ENCODE measurements at places on chromosomes 5 and 9.

DNA sequence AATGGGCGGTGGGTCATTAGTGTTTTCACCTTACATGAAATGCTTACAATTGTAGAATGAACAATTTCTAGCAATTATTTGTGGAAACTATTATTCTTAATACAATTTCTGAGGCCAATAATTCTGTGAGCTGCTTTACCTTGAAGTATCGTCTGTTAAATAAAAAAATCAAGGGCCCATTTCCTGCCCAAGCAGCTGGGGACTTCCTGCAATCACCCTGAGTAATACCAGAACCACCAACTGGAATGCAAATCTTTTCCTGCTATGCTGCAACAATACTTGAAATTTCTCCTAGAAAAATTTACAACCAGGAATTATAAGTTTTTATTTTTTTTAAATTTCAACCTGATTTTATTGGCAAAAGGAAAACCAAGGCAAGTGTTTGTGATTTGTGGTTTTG, 52.6 kb downstream of the ADAMTS16 start:
- no peak for DNase-seq

GRCh38 chr5:44046619-44047364, 342.4 kb downstream of the FGF10 start:
- DNase-seq = no peak

GRCh38 chr5:67165526-67166459, 30.8 kb downstream of the CD180 start:
- peak; percentile 63 for DNase-seq

- no peak for DNase-seq
Measured at GRCh38 chr5:72412283-72413055, 92.3 kb downstream of the PTCD2 start.

GRCh38 chr5:1510151-1510561, 13.6 kb downstream of the LPCAT1 start:
- no peak for DNase-seq

GRCh38 chr5:7686794-7687193, 164.1 kb downstream of the CFAP90 start:
- DNase-seq = no peak

- no peak for DNase-seq
Measured at GRCh38 chr5:81044868-81045267, 84.7 kb downstream of the RASGRF2 start.

DNA sequence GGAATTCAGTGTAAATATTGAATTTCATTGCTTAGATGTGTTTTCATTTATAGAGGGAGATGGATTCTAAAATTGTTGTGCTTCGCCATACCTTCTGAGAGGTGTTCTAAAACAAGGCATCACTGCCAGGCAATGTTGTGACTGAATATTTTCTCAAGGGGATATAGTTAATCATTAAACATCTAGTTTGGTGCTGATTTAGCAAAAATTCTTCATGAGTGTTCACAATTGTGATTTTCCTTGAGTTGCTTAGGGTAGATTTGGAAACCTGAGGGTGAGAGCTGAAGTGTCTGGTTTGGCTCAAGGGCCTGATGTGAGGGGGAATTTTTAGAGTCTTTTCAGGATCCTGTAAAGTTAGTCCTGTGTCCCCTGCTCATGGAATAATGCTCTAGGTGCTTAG, 104.5 kb downstream of the MAT2B start:
- DNase-seq = no peak

GRCh38 chr5:1474183-1474839, 29.1 kb upstream of the SLC6A3 start:
- no peak for DNase-seq

DNA sequence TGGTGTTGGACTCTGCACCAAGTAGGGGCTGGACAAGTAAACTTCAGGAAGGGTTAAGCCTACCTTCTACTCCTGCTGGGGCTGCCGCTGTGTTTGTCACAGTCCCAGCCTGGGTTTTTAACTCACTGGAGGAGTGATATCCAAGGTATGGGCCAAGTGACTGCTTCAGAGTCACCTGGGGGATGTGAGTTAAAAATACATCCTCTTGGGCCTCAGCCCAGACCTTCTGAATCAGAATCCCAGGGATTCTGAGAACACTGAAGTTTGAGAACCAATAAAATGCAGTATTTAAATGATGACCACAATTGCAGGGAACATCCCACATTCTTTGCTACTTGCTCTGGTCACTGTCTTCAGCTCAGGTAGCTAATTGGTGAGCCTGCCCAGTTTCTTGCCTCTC, 95.1 kb upstream of the DNAH5 start:
- no peak for DNase-seq

DNA sequence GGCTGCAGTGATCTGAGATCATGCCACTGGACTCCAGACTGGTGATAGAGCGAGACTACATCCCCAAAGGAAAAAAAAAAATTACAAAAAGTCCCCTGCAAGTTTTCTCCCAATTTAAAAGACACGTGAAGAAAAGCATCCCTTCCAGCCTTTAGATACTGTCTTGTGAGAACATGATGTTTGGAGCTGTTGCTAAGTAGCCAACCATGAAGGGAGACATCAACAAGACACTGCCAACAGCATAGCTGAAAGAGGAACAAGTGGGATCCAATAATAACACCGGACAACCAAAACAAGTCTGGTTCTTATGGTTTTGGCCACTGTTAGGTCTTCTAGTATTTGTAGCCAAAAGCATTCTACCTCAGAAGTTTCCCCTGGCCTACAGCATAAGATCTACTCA, 118.9 kb upstream of the CCDC180 start:
- no peak for DNase-seq

- DNase-seq = no peak
Measured at GRCh38 chr9:112120439-112120925, 54.6 kb downstream of the SUSD1 start.

- no peak for DNase-seq
Measured at GRCh38 chr5:134077926-134078580, 36.4 kb upstream of the TCF7 start.

DNA sequence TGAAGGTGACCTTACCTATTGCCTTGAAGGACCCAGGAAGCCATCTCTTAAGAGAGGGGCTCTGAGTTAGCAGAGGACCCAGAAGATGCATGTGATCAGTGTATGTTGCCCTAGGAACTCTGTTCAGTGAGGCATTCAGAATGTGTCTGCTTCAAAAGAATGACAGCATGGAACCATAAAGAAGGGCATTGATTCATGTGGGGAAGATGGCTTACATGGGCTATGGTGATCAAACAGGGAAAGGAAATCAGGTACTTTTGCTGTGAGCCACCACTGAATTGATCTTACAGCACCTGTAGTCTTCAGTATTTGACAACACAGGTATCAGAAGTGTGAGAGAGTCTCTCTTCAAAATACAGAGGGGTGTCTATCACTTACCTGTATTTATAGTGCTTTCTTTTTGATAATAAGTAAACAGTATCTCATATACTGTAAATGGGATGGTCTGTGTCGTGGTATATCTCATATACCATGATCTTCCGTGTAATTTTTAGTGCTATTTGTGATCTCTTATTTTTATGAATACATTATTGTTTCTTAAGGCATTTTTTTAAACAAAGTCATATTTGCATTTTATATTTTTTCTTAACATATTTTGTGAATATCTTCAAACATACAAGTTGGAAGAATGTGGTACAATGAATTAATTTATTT, 57.0 kb downstream of the FOCAD start:
- DNase-seq = no peak

All from stimulated activated CD4-positive, alpha-beta T cell treated with anti-CD3 and anti-CD28 coated beads, Interleukin-1b, Interleukin-23, amount 100 ng/mL, for 1 hour (primary cell).